ENCODE measurements at places on chromosomes 6 and 20. TPM values are rescaled to one million over a fixed set of nuclear protein-coding genes. Genes with fewer than 3 reads are reported as not detected.

GRCh38 chr6:30847421-30847970 lies 36.8 kb upstream of the DDR1 start:
- no peak for DNase-seq

GRCh38 chr6:34358389-34358905 lies 34.0 kb downstream of the NUDT3 start:
- no peak for DNase-seq

DNA sequence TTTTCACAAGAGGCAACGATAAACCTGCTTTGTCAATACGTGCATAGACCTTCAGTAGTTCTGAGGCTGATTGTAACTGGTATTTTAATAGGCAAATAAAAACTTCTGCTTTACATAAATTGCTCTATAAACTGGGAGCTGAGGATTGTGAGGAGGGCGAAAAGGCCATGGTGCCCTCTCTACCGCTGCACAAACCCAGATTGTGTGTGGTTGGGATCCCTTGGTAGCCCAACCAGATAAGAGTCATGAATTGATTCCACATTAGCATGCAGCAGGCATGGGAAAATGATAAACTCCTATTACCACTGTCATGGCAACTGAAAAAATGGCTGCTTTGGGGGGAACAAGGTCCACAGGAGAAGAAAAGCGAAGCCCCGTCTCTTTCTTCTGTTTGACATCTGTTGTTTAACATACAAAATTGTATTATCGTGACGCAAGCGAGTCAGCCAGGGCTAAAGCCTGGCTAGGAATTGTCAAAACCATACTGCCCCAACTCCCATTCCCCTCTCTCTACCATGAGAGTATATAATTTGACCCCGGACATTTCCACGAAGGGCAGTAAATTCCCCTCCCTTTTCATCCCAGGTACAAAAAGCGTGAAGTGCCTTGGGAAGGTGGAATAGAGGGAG lies 157.8 kb upstream of the SALL4 start:
- DNase-seq: no peak

GRCh38 chr6:9948678-9949077 lies 466.2 kb downstream of the TFAP2A start:
- no peak for DNase-seq

DNA sequence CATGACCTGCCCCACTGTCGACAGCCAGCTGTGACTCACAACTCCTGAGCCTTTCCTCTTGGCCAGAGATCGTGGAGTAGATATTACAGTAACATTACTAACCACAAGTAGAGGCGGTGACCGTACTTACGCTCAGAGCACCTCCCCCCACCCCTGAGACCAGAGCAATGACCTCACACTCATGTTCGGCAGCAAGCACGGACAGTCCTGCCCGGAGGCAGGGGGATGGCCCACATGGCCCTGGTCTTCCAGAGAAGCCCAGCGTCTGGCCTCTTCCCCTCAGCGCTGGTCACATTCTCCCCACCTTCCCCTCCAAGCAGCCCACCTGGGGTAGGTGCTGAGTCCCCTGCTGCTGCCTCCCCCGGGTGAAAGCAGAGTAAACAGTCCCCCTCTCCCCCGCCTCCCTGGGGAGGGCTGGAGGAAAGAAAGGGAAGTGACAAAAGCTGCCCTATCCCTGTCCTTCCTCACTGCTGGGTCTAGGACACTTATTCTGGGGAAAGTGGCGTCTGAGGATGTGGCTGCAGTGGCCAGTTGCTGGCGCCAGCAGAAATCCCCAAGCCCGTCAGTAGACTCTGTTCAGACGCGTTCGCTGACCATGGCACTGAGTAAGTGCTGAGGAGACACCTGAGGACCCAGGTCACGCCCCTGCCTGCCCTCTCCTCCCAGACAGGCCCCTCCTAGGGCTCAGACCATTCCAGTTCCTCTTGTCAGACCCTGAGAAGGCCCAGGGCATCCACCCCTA lies 68.5 kb downstream of the MRPL14 start:
- DNase-seq: peak; percentile 90

GRCh38 chr20:57809661-57810172 lies 99.9 kb upstream of the PMEPA1 start:
- DNase-seq: no peak

GRCh38 chr6:45024610-45025009 lies 303.5 kb upstream of the RUNX2 start:
- no peak for DNase-seq

- no peak for DNase-seq
These were observed 36.1 kb downstream of the PREX1 start for GRCh38 chr20:48791666-48792071.

GRCh38 chr20:17635332-17636244 lies 46.5 kb downstream of the RRBP1 start:
- no peak for DNase-seq

DNA sequence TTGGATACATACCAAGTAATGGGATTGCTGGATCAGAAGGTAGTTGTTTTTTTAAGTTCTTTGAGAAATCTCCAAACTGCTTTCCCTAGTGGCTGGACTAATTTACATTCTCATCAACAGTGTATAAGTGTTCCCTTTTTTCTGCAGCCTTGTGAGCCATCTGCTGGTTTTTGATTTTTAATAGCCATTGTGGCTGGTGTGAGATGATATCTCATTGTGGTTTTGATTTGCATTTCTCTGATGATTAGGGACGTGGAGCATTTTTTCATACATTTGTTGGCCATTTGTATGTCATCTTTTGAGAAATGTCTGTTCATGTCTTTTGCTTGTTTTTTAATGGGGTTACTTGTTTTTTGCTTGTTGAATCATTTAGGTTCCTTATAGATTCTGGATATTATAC lies 34.8 kb downstream of the TOP1 start:
- DNase-seq: no peak

DNA sequence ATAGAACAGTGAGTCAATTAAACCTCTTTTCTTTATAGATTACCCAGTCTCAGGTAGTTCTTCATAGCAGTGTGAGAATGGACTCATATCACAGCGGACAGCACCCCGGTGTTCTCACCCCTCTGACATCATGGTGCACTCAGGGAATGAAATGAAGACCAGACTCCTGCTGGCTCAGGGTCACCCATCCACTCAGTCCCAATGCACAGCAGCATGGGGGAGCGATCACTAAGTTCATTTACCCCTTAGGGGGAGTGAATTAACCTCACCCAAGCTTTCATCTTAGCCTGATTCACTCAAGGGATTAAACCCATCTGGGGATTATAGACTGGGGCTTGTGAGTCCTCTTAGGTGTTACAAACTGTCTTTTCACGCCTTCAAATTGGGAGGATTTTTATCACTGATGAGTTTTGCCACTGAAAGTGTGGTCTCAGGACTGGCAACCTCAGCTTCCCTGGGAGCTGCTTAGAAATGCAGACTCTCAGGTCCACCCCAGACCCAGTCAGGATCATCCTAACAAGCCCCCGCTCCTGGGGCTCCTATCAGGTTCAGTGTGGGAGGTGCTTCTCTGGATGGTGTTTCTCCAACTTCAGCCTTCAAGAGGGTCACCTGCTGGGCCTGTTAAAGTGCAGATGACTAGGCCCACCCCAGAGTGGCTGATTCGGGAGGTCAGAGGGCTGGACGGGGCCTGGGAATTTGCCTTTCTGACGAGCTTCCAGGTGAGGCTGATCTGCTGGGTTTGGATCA lies 44.3 kb upstream of the FRMD1 start:
- DNase-seq: no peak

DNA sequence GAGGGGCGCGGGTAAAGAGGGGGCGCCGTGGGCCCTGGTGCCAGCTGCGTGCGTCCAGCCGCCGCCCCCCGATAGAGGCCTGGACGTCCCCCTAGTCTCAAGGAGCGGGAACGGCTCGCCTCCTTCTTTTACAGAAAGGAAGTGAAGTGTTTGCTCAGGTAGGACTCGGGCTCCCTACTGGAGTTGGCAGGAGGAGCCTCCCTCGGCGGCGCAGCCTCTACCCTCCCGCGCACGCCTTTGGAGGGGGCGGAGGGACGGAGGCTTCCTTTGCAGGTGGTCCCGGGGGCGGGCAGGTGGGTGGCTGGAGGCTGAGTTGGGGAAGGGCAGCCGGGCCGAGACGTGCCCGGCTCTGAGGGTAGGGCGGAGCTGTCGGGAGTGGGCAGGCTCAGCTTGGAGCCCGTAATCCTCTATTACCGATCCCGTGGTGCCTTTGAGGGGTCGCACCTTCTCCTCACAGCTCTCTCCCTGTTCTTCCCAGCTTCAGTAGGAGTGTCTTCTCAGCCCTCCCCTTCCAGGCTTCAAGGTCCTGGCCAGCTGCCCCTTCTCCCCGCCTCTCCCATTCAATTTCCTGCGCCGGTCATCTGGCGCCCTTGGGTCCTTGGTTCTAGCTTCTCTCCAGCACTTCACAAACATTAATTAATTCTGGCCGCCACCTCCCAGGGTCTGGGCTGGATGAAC lies 728 bp downstream of the ITPR3 start:
- DNase-seq: no peak

DNA sequence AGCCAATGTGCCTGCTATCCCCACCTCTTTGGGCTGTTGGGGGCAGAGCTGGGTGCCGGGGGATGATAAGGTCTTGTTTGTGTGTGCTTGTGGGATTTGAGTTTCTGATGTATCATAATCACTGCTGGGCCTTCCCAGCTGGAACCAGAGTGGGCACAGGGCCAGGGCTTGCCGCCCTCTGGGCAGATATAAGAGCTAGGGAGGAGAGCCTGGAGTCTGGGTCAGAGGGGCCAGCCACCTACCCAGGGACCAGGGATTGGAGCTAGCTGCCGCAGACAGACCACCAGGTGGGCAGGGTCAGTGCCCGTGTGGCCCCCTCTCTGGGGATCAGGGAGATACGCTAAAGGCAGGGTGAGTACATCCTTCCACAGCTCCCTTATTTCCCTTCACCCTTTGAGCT lies 3.1 kb upstream of the TLDC2 start:
- DNase-seq: no peak

DNA sequence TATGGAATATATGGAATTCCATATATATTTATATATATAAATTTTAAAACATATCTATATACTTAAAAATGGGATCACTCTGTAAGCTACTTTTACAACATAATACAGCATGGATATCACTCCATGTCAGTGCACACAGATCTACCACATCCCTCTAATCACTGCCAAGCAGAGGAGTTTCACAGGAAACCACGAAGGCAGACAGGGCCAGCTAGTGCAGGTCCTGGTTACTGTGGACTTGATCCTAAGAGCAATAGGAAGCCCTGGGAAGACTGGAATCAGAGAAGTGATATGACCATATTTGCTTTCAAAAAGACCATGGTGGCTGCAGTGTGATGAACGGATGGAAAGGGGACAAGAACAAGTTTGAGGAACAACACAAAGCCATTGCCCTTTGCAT lies 40.0 kb upstream of the NRN1 start:
- DNase-seq: no peak

GRCh38 chr6:137890983-137891537 lies 24.0 kb downstream of the TNFAIP3 start:
- no peak for DNase-seq

DNA sequence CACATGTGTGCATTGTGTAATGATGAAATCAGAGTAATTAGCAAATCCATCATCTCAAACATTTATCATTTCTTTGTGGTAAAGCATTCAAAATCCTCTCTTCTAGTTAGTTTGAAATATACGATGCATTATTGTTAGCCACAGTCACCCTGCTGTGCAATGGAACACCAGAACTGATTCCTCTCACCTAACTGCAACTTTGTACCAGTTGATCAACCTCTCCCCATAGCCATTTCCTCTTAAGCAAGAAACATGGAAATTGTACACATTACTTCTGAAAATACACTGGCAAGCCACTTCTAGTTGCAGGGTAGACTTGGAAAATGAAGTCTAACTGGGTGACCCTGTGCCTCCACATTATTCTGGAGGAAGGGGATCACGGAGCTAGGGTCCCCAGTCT lies 58.1 kb upstream of the ESR1 start:
- no peak for DNase-seq

GRCh38 chr6:106060167-106060566 lies 26.0 kb upstream of the PRDM1 start:
- no peak for DNase-seq

GRCh38 chr6:107665382-107665781 lies 158.7 kb downstream of the SCML4 start:
- no peak for DNase-seq

DNA sequence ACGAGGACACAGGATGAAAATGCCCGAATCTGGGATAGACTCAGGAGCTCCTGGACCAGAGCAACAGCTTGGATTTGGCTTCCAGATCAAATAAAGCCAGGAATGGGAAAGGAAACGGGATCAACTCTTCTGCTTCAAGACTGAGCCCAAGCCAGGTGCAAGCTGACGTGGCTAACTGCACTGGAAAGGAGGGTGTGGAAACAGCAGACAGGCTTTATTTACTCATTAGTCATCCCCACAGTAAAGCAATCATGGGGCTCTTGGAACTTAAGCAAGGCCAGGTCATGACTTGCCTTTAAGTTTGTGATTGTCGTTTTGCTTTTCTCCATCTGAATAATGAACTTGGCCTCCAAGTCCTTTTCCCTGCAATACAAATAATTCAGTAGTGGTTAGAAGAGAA lies 45.2 kb downstream of the KIF16B start:
- peak; percentile 66 for DNase-seq

DNA sequence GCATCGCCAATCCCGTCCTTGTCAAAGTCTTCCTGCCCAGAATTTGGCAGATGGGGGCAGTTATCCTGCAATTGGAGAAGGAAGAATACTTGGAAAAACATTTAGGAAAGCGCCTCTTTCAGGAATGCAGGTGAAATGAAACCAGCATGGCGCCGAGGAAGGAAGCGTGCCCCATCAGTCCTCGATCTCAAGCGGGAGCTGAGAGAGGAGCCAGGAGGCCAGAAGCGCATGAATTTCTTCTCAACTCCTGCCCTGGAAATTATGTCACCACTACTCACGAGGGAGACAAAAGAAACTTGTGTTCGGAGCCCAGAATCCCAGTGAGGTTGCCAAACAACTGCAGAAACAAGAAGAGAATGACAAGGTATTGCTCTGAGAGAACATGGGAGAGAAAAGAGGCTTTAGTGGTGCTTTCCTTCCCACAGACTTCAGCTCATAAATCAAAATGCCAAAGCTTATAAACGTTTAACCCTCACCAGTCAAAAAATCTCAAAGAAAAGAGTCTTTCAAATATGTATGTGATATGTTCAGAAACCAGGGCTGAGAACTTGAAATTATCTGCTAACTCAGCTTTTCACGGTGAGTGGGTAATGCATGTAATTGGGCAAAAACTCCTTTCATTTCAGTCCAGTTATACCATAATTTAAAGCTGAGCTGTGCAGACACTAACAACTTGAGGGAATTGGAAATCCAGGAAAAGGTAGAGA lies 23.9 kb downstream of the THBS2 start:
- no peak for DNase-seq

GRCh38 chr6:122568350-122568749 lies 41.9 kb upstream of the PKIB start:
- no peak for DNase-seq

GRCh38 chr6:43181942-43182860 lies at the start of gene CUL9:
CUL9 (plus strand) TSS chr6:43182196; CDS start chr6:43184311, 2,115 bp downstream.
- DNase-seq: peak; percentile 73

- DNase-seq: no peak
These were observed 58.7 kb downstream of the PDSS2 start for GRCh38 chr6:107400616-107401147.

- peak; percentile 25 for DNase-seq
These were observed 355.4 kb downstream of the CDH26 start for GRCh38 chr20:60313614-60314013.

GRCh38 chr6:62980093-62980492 lies 231.2 kb upstream of the FKBP1C start:
- DNase-seq: no peak

Gene SLC17A1
- not detected for total RNA-seq

Gene TMC2
- not detected for total RNA-seq

Gene SLC35D3
- total RNA-seq: 0.05 TPM

Gene CDSN
- 0.08 TPM for total RNA-seq

Gene SDCBP2
- 19.1 TPM for total RNA-seq

Gene TGM3
- total RNA-seq: not detected

Gene CST1
- 2.3 TPM for total RNA-seq

Gene EMILIN3
- not detected for total RNA-seq

Gene NFKBIL1
- 26.4 TPM for total RNA-seq

Gene LINC00237
- not detected for total RNA-seq
